MG63 (cell line): ENCODE measurements at places on chromosomes 12 and 14. TPM values are rescaled to one million over a fixed set of nuclear protein-coding genes. Genes with fewer than 3 reads are reported as not detected.

DNA sequence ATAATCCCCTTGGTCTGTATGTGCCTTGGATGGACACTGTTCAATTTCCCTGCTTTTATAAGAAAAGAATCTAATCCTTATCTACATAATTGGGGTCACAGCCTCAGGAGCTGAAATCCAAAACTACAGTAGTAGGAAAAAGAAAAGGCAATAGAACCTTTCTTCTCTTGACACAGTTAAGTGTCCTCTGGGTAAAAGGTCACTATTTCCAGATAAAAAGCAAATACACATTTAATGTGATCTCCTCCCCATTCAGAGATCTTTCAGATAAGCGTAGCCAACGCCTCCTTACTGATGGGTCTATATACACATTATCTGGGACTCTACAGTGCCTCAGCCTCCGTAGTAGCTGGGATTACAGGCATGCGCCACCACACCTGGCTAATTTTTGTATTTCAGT, 73.4 kb downstream of the CLIP1 start:
- DNase-seq: no peak

DNA sequence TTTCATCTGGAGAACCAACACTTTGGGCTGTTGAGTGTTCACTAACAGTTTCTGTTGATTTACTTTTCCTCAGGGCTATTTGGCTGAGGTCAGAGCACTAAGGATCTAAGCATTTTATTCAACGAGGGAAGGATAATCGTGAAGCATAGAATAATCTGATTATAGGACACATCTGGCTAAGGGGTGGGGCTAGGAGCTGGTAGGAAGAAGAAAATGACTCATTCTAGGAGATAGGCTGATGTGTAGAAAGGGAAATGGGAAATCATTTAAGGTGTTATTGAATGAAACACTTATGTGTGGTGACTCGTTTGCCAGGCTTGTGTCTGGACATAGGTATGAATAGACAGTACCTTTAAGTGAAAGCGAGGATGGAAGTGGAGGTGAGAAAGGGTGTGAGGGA, 167.2 kb downstream of the ETNK1 start:
- DNase-seq: no peak

DNA sequence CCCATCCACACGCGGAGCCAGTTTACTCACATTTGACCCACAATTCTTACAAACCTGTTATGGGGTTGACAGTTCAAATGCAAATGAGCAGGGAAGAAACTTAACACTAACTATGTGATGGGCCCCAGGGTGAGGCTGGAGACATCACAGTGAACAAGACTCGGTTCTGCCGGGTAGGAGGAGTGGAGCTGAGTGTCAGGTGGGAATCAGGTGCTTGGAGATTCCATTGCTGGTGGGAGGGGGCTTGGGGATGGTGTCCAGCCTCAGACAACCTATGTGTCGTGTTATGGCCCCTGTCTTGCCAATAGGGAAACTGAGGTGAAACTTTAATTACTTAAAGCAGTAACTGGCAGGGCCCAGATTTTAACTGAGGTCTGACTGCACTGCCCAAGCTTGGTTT, 41.9 kb downstream of the BEGAIN start:
- DNase-seq: no peak

PLEKHG7 gene
- total RNA-seq: not detected in 2 replicates

LTBR gene
- total RNA-seq: 35.0 and 61.5 TPM in 2 replicates
